Pons (tissue), 1 donor: ENCODE measurements at places on chromosomes 16 and 17.

DNA sequence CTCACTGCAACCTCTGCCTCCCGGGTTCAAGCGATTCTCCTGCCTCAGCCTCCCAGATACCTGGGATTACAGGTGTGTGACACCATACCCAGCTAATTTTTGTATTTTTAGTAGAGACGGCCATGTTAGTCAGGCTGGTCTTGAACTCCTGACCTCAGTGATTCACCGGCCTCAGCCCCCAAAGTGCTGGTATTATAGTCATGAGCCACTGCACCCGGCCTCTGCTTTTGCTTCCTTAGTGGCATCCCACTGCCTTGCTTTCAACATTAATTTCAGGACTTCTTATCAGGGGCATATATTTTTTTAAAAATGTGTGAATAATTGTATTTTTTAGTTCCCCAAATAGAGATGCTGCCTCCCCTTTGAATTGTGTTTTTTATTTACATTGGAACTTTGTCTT, 98.8 kb downstream of the SYCE1L start:
- no peak for DNase-seq

DNA sequence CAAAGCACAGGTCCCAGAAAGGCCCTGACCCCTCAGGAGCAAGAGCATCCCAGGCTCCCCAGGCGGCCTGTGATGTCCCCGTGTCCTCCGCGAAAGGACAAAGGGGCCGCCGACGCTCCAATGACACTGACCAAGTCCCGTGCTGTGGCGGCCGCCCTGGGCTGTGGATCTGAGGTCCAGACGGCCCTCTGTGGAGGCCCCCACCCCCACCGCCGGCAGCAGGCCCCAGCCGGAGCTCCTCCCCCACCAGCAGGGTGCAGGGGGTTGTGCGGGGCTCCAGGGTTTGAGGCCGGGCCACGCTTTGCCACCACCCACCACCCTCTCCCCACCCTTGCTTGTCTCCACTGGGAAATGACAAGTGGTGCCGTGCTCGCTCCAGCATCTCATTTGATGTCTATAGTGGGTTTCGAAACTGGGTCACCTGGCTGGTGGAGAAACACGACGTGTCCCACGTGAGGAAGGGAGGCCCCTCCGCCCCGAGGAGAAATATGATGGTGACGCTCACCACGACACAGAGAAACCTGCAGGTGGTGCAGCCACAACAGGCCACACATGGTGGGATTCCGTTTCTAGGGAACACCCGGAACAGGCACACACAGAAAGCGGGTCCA, 31.2 kb upstream of the ZNF469 start:
- no peak for DNase-seq

- no peak for DNase-seq
These were observed 17.8 kb downstream of the OSBPL7 start for GRCh38 chr17:47803751-47804150.

DNA sequence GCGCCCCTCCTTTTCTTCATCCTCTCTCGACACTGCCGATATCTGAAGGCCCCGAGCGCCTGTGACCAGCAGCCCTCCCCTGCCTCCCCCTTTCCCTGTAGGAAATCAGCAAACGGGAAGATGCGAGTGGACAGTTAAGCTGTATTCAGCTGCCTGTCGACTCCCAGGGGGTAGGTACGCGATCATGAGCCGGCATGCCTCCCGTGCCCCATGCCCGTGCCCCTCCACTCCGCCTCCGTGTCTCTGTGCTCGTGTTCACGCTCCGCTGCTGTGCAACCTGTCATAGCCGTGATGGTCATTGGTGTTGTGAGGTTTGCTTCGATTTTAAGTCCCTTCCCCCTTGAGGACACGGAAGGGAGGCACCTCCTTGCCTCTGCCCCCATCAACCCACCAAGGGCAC, 34.4 kb downstream of the CACNA1G start:
- no peak for DNase-seq

- DNase-seq, result no peak
These were observed 12.4 kb downstream of the TRAF4 start for GRCh38 chr17:28756049-28756804.

DNA sequence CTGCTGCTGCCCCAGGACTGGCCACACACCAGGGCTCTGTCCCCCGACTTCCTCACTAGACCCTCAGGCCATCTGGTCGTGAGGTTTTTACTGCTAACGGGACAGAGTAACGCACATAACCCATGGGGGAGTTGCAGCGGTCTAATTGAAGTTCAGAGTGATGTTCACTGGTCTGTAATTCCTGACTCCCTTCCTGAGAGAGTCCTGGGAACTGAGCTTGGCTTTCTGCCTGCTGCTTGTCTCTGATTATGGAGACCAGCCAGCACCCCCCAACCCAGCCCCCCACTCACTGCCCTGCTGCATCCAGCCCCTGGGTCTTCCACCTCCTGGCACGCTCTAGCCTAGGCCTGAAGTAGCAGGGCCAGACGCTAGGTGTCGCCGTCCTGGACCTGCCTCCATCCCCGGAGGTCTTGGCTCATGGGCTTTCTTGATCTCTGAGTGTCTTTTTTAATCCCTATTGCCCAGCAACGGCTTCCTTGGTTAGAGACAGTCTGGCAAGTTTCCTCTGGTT, 192.9 kb downstream of the CCDC182 start:
- DNase-seq, result peak; percentile 30

DNA sequence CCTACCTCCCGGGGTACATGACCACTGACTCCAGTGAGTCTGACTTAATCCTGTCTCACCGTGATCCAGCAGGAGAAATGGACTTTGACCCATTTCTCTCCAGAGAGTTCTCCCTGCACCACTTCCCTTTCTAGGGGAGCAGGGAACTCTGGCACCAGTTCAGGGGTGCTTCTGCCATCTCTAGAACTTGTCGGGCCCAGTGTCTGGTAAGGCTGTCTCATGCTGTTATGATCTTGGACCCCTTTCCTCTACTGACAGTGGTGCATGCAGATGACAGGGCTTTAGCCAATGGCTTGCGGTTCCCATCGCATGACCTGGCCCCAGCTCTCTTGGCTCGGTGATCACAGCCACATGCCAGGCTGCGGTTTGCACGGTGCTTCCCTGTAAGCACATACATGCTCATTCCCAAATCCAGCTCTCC, 62.0 kb downstream of the SLC39A11 start:
- no peak for DNase-seq

- DNase-seq, result no peak
These were observed 52.7 kb upstream of the KSR1 start for GRCh38 chr17:27403480-27404005.

DNA sequence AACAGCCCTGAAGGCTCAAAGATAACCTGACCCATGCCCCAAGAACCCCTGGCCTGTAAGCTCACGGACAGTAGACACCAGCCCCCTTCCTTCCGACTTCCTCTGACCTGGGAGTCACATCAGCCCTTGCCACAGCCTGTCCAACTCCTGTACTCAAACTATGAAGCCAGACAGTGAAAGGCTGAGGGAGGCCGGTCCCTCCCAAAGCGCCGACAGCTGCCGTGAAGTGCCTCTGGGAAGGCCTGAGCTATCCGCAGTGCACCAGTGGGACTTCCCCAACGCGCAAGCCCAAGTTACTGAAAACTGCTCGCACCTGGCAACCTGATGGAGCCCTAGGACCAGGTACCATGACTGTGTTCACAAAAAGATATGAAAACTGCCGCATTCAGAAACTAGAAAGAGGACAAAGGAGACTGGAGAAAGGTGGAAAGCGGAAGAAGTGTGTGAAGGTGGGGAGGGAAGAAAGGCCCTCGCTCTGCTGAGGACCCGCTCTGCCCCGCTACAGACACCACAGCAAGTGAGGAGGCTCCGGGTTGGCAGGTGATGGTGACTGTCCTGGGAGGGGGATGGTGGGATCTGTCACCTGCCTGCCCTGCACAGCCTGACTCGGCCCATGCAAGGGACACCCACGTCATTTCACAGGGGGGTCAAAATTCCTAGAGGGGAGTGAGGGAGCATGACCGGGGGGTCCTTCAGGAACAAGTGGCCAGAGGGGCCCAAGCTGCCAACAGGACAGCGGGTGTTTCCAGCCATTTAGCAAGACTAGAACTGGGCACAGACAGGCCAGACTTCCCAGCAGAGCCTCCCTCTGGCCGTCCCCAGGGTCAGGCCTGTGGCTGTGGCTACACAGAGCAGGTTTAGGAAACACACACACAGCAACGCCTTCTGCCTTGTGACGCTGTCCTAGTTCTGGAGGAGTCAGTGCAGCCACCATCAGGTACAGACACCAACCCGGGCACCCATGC, 13.1 kb upstream of the TRAP1 start:
- DNase-seq, result no peak

DNA sequence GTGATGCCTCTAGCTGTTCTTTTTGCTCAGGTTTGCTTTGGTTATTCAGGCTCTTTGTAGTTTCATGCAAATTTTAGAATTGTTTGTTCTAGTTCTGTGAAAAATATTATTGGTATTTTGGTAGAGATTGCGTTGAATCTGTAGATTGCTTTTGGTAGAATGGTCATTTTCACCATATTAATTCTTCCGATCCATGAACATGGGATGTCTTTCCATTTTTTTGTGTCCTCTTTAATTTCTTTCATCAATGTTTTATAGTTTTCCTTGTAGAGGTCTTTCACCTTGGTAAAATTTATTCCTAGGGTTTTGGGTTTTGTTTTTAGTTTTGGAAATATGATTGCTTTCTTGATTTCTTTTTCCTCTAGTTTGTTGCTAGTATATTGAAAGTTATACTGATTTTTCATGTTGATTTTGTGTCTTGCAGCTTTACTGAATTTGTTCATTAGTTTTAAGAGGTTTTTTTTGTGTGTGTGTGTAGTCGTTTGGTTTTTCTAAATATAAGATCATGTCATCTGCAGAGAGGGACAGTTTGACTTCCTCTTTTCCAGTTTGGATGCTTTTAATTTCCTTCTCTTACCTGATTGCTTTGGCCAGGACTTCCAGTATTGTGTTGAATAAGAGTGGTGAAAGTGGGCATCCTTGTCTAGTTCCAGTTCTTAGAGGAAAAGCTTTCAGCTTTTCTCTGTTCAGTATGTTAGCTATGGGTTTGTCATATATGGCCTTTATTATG, 42.4 kb downstream of the NSRP1 start:
- DNase-seq, result no peak

DNA sequence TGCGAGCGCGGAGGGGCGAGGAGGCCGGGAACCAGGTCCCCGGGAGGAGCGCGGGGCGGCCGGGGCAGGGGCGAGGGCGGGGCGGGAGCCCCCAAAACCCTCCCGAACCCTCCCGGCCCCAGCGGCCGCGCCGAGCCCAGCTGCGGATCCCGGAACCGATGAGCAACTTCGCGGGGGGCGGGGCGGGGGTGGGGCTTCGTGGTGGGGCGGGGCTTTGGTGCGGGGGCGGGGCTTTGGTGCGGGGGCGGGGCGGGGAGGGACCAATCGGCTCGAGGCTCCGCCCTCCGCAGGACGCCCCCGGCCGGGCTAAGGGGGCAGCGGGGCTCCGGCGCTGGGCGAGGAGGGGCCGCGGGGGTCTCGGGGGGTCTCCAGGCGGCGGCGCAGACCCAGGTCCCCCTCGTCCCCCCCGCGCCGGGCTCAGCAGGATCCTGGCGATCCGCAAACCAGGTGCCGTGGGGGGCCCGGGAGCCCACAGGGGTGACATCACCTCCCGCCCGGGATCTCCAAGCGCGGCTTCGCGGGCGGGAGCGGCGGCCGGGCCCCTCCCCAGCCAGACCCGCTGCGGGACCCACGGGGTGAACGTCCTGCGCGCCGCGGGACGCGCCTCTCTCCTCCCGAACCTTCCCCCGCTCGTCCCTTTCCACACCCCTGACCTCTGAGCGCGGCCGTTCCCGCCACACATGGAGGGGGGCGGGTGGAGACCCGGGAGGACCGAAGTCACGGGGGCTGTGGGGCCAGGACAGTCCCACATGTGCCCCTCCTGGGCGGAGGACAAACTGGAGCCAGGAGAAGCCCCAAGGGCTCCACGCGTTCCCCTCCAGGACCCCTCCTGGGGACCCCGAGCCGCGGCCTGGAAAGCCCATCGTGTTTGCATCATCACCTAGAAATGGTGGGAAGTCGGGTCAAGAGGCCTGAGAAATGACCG, at the start of gene ABR:
TSS of gene ABR (minus strand) at position 164 of the 925 bp plus-strand sequence. CDS start 254 bp downstream, outside the sequence.
- DNase-seq, result no peak

- no peak for DNase-seq
These were observed 42.2 kb upstream of the INTS2 start for GRCh38 chr17:61970030-61970429.

- DNase-seq, result no peak
These were observed 35.8 kb downstream of the ZDHHC7 start for GRCh38 chr16:84975522-84975921.

DNA sequence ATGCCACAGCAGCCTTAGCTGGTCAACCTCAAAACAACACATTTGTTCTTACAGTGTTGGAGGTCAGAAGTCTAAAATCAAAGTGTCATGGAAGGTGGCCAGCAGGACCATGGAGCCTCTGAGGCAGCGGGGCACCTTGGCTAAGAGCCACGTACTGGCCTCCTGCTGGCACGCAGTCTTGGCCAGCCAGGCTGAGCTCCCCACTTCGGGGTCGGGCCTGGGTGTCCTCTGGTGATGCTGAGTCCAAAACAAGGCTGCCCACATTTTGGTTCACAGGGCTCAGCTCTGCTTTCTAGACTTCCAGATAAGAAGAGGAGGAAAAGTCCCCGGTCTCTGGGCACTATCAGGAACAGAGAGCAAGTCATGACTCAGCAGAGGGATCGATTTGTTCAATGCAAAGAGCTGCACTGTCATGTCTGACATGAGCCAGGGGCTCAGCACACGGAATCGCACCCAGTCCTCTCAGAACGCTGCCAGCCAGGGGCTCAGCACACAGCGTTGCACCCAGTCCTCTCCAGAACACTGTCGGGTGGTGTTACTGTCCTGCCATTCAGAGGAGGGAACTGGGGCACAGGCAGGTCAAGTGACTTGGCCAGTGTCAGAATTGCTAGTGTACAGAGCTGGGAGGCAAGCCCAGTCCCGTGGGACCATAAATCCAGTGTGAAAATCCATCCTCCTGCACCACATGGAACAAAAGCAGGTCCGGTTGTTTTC, 2.5 kb downstream of the LGALS9 start:
- peak; percentile 40 for DNase-seq

GRCh38 chr17:78707016-78707415, 75.1 kb downstream of the CYTH1 start:
- no peak for DNase-seq

- DNase-seq, result peak; percentile 94
These were observed 112.4 kb downstream of the SPECC1 start for GRCh38 chr17:20121359-20122253.

GRCh38 chr17:64358261-64358788, 32.3 kb downstream of the PECAM1 start:
- no peak for DNase-seq

GRCh38 chr17:65774787-65775186, 213.3 kb upstream of the AXIN2 start:
- DNase-seq, result no peak

DNA sequence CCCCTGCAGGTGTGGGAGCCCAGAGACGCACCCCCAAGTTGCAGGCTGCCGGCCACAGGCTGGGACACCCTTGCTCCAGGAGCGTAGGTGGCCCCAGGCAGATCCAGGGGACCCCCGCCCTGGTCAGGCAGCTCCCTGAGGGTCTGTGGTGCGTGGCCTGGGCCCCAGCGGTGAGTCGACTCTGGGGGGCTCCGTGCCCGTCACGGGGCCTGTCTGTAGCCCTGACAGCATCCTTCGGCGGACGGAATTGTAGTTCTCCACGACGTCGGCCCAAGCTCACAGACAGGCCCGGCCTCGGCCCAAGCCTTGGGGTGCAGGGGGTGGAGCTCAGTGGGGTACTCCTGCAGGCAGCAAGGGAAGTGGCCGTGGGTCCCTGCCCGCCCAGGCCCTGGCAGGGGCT, 82.9 kb downstream of the LMF1 start:
- no peak for DNase-seq

GRCh38 chr17:71764505-71764904, 356.3 kb upstream of the SOX9 start:
- DNase-seq, result peak; percentile 19
